ENCODE measurements at places on chromosomes 5 and 9. TPM values are rescaled to one million over a fixed set of nuclear protein-coding genes. Genes with fewer than 3 reads are reported as not detected.

FRRS1L gene
- polyA plus RNA-seq, result 3.7 TPM

- DNase-seq, result no peak
These were observed 157.8 kb downstream of the NXNL2 start for GRCh38 chr9:88692827-88693226.

IFNA13 gene
- polyA plus RNA-seq, result not detected

DNA sequence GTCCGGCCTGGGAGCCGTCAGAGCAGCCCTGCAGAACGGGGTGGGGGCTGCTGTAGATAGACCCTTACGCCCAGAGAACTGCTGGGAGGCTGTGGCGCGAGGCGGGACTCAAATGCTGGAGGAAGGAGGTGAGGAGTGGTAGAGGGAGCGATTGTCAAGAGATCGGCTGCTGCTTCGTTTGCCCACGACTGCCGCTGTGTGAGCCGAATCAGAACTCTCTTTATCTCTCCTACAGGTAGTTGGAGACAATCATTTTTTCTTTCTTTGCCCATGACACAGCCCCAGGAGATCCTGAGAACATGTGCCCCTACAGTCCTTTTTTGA, 456 bp downstream of the ZNF79 start:
- no peak for DNase-seq

DNA sequence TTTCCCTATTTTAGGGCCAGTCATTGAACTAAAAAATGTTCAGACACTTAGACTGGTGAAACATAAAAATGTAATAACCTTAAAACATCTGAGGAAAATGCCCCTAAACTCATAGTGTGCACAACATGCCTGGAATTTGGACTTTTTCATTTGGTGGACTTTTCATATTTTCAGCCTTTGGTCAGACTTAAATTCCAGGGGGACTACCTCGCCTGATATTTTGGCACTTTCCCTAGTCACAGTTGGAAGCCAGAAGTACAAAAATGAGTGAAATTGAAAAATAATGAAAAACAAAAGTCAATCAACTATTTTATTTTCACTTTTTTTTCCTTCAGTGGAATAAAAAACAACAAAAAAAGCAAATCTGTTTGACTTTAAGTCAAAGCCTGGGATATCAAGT, 256.2 kb downstream of the ACTL7B start:
- DNase-seq, result no peak

PHF19 gene
- polyA plus RNA-seq, result 24.5 TPM

DNA sequence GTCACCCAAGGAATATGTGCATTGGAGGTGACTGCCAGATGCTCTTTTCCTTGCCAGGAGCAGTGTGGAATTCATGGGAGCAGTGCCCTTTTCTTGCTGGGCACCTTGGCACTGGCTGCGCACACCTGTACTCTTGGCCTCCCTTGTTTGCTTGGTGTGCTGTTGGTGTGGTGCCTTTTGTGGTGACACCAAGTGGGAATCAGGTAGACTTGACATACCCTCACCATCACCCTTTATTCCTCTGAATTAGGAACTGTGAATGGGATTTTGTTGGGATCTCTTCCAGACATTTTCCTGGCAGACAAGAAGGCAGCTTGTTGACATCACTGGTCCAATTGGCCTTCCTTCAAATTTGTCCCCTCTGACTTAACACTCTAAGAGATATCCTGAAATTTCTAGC, 82.3 kb downstream of the RAI14 start:
- DNase-seq, result no peak

DNA sequence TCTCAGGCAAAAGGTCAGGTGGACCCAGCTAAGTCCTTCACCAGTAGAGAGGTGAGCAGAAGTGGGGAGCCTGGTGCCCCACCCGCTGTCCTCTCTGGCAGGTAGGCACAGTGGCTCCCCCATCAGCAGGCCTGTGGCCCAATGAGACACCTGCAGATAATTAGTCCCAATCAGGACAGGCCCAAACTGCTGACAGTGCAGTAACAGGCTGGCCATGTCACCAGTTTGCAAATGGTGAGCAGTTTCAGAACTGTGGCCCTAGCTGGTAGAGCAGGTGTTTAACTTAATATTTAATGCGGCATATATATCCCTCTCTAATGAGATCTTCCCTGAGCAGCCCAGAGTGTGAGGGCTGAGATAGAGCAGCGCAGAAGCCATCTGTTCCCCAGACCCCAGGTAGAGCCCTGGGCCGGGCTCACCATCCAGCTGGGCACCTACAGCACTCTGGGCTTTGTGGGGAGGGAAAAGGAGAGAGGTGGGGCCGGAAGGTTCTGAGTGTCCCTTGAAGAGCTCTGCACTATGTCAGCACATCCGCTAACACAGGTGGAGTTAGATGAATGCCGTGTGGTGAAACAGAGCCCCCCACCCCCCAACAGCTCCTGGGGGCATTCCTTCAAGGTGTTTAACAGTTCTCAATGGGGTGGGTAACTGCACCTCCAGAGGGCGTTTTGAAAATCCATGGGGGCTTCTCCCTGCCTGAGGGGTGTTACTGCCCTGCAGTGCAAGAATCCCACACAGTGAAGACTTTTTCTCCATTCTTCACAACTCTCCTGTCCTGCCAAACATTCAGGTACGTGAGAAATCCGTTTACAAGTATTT, 120.5 kb downstream of the PAX5 start:
- DNase-seq, result no peak

NPR3 gene
- polyA plus RNA-seq, result 35.8 TPM

DNA sequence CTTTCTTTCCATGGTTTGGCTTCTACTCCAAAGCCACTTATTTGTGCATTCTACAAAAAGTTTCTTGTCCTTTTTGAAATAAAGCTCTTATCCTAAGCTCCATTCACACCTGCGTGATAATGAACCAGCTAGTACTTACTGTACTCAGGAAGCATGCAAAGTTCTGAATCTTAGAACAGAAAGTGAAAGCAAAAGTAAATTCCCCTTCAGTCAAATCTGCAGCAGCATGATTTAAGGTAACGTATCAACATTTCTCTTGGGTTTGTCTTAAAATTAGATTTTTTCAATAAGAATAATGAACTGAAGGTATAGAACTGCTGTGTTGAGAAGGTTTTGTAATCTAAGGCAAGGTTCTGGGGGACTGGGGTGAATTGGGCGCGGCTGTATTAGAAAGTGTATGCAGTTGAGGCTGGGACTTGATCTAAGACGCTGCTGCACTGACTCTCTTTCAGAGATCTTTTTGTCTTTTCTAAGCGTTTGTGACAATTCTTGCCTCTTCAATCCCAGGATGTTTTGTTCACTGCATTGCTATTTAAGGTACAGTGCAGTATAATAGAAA, at the start of gene ERAP2:
Gene ERAP2 (plus strand): TSS at position 209 of the 559 bp plus-strand sequence. CDS start 3,186 bp downstream, outside the sequence.
- no peak for DNase-seq

GABRP gene
- 0.03 TPM for polyA plus RNA-seq

- DNase-seq, result peak; percentile 23
These were observed 81.6 kb upstream of the NFIB start for GRCh38 chr9:14395317-14396082.

AGXT2 gene
- polyA plus RNA-seq, result not detected

GRCh38 chr5:41870627-41871048, 413 bp upstream of the OXCT1 start:
- no peak for DNase-seq

All from SK-N-SH (cell line).